ENCODE measurements at places on chromosomes 6 and 20. TPM values are rescaled to one million over a fixed set of nuclear protein-coding genes. Genes with fewer than 3 reads are reported as not detected.

Gene CDSN
- polyA plus RNA-seq: not detected

Gene SAPCD1
- 2.8 TPM for polyA plus RNA-seq

Gene ZNF165
- polyA plus RNA-seq: 1.1 TPM

Gene CDC5L
- polyA plus RNA-seq: 23.3 TPM

Gene POPDC3
- polyA plus RNA-seq: 61.7 TPM

Gene FLRT3
- 14.5 TPM for polyA plus RNA-seq

Gene SLC22A1
- polyA plus RNA-seq: 0.65 TPM

Gene EPHA7
- polyA plus RNA-seq: 4.5 TPM

Gene CHD6
- polyA plus RNA-seq: 23.9 TPM

Gene KCNS1
- polyA plus RNA-seq: 0.08 TPM

Gene FAM83C
- not detected for polyA plus RNA-seq

Gene TNFRSF21
- 15.8 TPM for polyA plus RNA-seq

Gene ADAM33
- polyA plus RNA-seq: 52.3 TPM

Gene PRPH2
- 2.4 TPM for polyA plus RNA-seq

Gene GABBR1
- polyA plus RNA-seq: 31.7 TPM

Gene ZBTB24
- polyA plus RNA-seq: 7.4 TPM

Gene TCP1
- polyA plus RNA-seq: 246 TPM

Gene TRIM10
- polyA plus RNA-seq: 0.94 TPM

Gene ZNF311
- polyA plus RNA-seq: 1.7 TPM

Measured in muscle of back (tissue), 13 donors.